ENCODE measurements at places on chromosomes 1 and 21.

GRCh38 chr1:179632868-179633267 lies 41.2 kb downstream of the TDRD5 start:
- H3K27ac ChIP-seq = no peak overlapping the region
- DNase-seq = peak; percentile 80
- H3K36me3 ChIP-seq = no peaks in the 10 kb centered on the region
- H3K27me3 ChIP-seq = no peaks in the 10 kb centered on the region

DNA sequence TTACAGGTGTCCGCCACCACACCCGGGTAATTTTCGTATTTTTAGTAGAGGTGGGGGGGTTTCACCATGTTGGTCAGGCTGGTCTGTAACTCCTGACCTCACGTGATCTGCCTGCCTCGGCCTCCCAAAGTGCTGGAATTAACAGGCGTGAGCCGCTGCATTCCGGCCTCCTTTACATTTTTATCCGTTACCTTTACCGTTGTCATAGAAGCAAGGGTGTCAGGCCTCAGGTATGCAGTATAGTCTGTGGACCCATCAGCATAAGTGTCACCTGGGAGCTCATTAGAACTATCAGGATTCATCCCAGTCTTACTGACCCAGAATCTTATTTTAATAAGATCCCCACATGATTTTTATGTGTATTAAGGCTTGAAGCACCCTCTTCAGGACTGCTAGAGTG lies 5.4 kb downstream of the CDC42 start:
- H3K36me3 ChIP-seq = peaks cover 4% of the 10 kb centered on the region
- H3K4me1 ChIP-seq = peaks cover 20% of the 10 kb centered on the region
- no peak overlapping the region for H3K4me3 ChIP-seq
- H3K27ac ChIP-seq = no peak overlapping the region
- DNase-seq = no peak

GRCh38 chr1:36458910-36459309 lies 5.3 kb downstream of the MRPS15 start:
- no peaks in the 10 kb centered on the region for H3K36me3 ChIP-seq
- H3K4me1 ChIP-seq = no peaks in the 10 kb centered on the region
- H3K27ac ChIP-seq = no peak overlapping the region
- DNase-seq = no peak

- DNase-seq = no peak
- H3K4me1 ChIP-seq = peaks cover 17% of the 10 kb centered on the region
- no peaks in the 10 kb centered on the region for H3K27me3 ChIP-seq
- no peak overlapping the region for H3K4me3 ChIP-seq
These were observed 7.6 kb upstream of the BEND5 start for GRCh38 chr1:48784301-48784700.

DNA sequence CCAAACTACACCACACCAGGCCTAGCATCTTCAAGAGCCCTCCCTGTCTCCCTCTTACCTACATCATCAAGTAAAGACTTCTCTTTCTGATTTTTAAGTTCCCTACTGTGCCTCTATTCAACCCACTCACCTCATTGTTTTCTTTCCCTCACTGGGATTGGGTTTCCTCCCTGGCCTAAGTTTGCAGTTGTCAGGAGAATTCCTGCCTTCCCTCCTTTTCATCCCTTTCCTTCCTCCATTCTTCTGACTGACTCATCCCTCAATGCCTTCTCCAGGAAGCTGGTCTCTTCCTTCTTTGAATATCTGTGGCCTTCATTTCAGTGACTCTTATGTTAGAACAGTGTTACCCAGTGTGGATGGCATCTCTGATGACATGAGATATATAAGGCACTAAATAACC lies 139.9 kb upstream of the KIAA0040 start:
- H3K4me3 ChIP-seq = no peak overlapping the region
- no peaks in the 10 kb centered on the region for H3K36me3 ChIP-seq
- no peak for DNase-seq
- H3K27me3 ChIP-seq = no peaks in the 10 kb centered on the region
- no peak overlapping the region for H3K27ac ChIP-seq

DNA sequence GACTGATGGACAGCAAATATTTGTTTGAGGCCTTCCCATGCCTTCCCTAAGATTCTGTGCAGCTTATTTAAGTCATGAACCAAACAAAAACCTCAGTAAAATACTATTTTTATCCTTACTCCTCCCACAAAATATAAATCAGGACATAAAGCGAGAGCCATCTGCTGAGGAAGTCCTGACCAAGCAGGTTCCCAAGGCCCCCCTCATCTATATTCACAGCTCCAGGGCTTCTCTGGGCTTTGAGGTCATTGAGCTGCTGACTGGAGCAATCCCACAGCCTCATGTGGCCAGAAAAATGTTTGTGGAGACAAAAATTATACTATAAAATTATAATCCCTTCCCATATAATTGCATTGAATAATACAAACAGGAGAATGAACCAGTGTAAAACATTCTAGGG lies 846.2 kb downstream of the ADGRL2 start:
- no peak for DNase-seq
- H3K27ac ChIP-seq = no peak overlapping the region

DNA sequence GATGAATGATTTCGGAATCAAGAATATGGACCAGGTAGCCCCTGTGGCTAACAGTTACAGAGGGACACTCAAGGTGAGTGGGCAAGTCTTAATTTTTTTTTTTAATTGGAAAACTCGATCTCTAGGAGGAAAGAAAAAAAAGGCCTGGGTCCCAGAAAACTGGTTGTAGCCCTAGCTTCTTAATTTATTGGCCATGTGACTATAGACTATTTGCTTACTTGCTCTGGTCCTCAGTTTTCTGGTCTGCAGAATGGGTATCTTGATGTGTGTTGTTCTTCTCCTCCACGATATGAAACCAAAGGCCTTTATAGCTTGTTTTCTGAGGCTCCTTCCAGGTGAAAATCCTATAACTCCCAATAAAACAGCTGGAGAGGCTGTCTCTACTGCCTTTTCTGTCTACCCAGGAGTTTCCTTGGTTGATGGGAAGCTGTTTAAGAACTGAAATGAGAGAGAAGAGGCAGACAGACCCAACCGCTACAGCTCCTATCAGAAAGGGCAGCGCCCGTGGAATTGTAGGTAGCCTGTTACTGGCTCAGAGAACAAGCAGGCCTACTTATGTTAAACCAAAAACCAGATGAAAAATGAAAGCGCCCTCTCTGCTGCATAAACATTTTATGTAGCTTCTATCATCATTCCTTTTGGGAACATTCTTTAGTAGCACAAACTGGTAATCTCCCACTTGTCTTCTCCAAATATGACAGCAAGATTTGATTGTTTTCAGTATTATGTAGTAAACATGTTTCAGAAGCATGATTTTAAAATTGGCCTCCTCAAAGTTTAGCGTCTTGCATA lies 4.5 kb downstream of the ETS2 start:
- DNase-seq = no peak
- peaks cover 22% of the 10 kb centered on the region for H3K27me3 ChIP-seq
- H3K4me3 ChIP-seq = no peak overlapping the region
- no peak overlapping the region for H3K27ac ChIP-seq
- no peaks in the 10 kb centered on the region for H3K4me1 ChIP-seq

- DNase-seq = no peak
- H3K4me1 ChIP-seq = peaks cover 12% of the 10 kb centered on the region
- no peak overlapping the region for H3K27ac ChIP-seq
- H3K27me3 ChIP-seq = no peaks in the 10 kb centered on the region
These were observed 26.0 kb downstream of the RCOR3 start for GRCh38 chr1:211285196-211285595.

GRCh38 chr1:240099748-240100147 lies 8.1 kb downstream of the FMN2 start:
- DNase-seq = no peak
- no peaks in the 10 kb centered on the region for H3K36me3 ChIP-seq
- no peak overlapping the region for H3K27ac ChIP-seq
- no peaks in the 10 kb centered on the region for H3K4me1 ChIP-seq

GRCh38 chr1:113835686-113836290 lies 23.5 kb upstream of the RSBN1 start:
- H3K4me3 ChIP-seq = no peak overlapping the region
- no peak overlapping the region for H3K27ac ChIP-seq
- H3K4me1 ChIP-seq = no peaks in the 10 kb centered on the region
- peak; percentile 29 for DNase-seq
- H3K27me3 ChIP-seq = no peaks in the 10 kb centered on the region

DNA sequence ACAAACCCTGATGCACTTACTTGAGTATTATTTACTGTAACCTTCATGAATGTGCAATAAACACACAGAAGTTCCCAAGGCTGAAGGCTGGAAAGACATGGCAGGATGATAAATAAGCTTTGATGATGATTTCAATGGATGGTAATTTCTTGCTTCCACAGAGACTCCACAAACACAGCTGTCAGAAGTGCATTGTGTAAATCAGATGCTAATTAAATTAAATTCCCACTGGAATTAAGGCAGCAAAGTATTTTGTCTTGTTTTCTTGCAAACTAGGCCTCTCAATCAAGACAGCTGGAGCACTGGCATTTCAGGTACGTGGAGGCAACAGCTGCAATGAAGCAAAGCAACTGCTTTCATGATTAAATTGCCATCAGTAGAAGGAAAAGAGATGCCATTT lies 24.1 kb downstream of the FAM177B start:
- no peaks in the 10 kb centered on the region for H3K27me3 ChIP-seq
- H3K4me1 ChIP-seq = no peaks in the 10 kb centered on the region
- H3K4me3 ChIP-seq = no peak overlapping the region
- H3K36me3 ChIP-seq = no peaks in the 10 kb centered on the region
- no peak for DNase-seq

DNA sequence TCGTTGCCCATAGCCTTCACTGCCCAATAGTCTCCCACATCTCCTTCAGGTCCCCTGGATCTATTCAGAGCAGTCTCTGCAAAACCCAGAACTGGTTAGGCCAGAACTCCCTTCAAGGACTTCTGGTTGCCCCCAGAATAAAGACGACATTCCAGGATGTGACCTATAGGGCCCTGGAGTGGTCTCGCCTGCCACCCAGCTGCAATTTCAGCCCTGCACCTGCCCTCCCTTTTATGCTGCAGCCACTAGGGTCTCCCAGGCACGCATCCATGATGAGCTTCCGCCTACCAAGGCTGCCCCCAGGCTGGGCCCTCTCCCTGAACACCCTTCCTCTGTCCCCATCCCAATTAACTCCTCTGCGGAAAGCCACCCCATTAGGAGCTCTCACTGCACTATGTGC lies 7.2 kb upstream of the TSPEAR start:
- H3K4me1 ChIP-seq = no peaks in the 10 kb centered on the region
- H3K36me3 ChIP-seq = no peaks in the 10 kb centered on the region

DNA sequence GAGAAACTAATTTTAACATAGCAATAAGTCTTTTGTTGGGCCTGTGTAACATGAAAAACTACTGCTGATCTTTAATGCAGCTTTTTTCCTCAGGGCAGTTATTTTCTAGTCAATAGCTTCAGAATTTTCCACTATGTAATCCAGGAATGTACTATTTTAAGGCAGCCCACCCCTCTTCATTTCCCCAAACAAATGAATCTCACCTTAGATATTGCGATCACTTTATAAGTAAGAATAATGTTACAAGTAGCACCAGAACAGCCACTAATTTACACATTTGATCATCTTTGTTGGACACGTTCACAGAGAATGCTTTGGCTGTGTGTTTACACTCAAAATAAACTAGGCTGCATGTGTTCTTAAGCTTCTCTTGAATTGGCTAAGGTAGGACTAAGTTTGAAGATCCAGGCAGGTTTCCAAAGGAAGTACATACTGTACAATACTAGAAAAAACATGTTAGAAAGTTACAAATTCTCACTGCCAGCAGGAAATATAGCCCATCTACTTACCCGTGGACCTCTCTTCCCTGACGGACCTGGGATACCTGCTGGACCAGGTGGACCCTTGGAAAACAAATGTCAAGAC lies 41.7 kb downstream of the COL24A1 start:
- 0 out of 2 replicates have a peak, but pooled peaks cover 3% of the 10 kb centered on the region for H3K27me3 ChIP-seq
- H3K4me3 ChIP-seq = no peak overlapping the region
- H3K27ac ChIP-seq = no peak overlapping the region
- H3K36me3 ChIP-seq = no peaks in the 10 kb centered on the region

DNA sequence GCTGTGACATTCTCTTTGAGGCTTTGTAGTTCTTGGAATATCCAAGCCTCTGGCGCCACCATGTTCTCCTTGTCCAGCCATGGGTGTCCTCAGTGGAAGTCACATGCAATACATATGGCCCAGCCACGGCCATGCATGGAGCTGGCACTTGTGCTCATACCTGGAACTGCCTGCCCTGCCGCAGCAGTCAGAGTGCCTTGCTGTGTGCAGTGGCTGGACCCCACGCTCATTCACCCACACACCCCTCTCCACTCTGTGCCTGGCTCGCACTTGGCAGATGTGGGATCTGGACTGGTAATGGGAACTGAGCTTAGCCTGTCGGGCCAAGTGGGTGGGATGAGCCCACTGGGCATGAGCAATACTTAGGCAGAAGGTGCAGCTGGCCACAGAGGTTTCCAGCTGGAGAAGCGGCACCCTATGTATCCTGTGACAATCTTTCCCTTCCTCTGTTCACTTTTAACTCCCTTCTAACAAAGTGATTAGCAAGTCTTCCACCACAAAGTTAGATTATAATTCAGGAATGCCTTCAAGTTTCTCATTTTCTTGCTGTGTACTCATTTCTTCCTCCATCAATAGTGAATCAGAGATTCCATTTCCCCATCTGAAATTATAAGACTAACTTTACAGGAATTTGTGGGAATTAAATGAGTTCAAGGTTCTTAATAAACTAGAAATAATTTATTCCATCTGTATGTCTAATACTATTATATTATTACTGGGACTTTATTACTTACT lies 351.6 kb upstream of the NCAM2 start:
- H3K36me3 ChIP-seq = no peaks in the 10 kb centered on the region
- DNase-seq = no peak
- H3K27me3 ChIP-seq = no peaks in the 10 kb centered on the region
- H3K27ac ChIP-seq = no peak overlapping the region
- H3K4me3 ChIP-seq = no peak overlapping the region

DNA sequence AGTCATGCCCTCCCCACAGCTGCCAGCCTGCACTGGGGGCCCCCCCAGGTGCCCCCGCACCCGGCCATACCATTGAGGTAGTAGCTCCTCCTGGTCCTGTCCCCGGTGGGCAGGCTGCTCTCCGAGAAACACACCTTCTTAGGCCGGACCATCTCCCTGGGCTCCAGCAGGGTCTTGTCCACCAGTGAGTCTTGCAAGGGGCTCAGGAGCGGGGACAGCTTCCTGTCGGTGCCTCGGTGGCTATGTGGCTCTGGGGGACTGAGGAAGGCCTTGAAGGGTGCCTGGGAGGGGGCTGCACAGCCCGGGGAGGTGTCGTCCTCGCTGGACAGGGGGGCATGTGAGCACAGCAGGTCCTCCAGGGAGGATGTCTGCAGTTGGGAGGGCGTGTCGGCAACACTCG lies 12.9 kb upstream of the FTCD start:
- no peaks in the 10 kb centered on the region for H3K27me3 ChIP-seq
- no peak overlapping the region for H3K4me3 ChIP-seq
- no peaks in the 10 kb centered on the region for H3K4me1 ChIP-seq

DNA sequence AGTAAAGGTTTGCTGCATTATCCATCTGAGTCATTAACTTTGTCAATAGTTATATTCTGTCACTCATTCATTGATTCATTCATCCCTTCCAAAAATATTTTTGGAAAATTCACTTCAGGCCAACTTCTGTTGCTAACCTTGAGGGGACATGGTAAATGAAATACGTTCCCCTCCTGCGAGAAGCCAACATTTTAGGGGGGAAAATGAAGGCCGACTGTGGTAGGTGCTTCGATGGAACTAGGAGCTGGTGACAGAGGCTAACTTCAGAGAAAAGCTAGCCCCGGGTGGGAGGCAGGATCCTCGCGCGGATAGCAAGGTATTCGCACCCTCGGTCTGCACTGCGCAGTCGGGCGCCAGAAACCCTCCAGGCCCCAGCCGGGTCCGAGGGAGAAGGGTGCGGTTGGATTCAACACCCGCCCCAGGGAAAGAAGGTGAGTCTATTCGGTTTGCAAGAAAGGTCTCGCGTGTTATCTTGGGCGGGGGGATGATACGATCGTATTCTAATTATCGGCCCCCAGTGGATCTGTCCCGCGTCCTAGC lies 646 bp upstream of the RRP15 start:
- H3K27ac ChIP-seq = peak overlapping the region; percentile 49
- peaks cover 10% of the 10 kb centered on the region for H3K4me1 ChIP-seq
- peak overlapping the region; percentile 97 for H3K4me3 ChIP-seq
- no peaks in the 10 kb centered on the region for H3K27me3 ChIP-seq
- H3K36me3 ChIP-seq = no peaks in the 10 kb centered on the region
- DNase-seq = no peak
